SJSA1 (cell line): ENCODE measurements at places on chromosomes 2 and 18. TPM values are rescaled to one million over a fixed set of nuclear protein-coding genes. Genes with fewer than 3 reads are reported as not detected.

CDKL4 gene
- 0.34 and 0.85 TPM in 2 replicates for total RNA-seq

UGT1A10 gene
- not detected in 2 replicates for total RNA-seq

SKA1 gene
- 70.2 and 71.5 TPM in 2 replicates for total RNA-seq

NT5C1B gene
- not detected in 2 replicates for total RNA-seq

CAPN10 gene
- total RNA-seq = 17.7 and 34.0 TPM in 2 replicates
